Stimulated activated memory B cell treated with anti-CD40 and anti-IgM and Interleukin-4, amounts not matched to agents 10 μg/mL and 1 μg/mL and 100 μg/mL, for 72 hours (primary cell): ENCODE measurements at places on chromosomes 11 and 22.

GRCh38 chr11:111798279-111798678 lies 32.1 kb upstream of the PPP2R1B start:
- ATAC-seq, result no peak

GRCh38 chr11:114713756-114714155 lies 35.4 kb downstream of the NXPE2 start:
- ATAC-seq, result no peak

GRCh38 chr11:29119707-29120618 lies 896.9 kb downstream of the KCNA4 start:
- no peak for ATAC-seq

GRCh38 chr11:10878408-10879214 lies 20.8 kb upstream of the ZBED5 start:
- no peak for ATAC-seq

- ATAC-seq, result no peak
Measured at GRCh38 chr22:47604563-47604962, 842.1 kb downstream of the TBC1D22A start.

DNA sequence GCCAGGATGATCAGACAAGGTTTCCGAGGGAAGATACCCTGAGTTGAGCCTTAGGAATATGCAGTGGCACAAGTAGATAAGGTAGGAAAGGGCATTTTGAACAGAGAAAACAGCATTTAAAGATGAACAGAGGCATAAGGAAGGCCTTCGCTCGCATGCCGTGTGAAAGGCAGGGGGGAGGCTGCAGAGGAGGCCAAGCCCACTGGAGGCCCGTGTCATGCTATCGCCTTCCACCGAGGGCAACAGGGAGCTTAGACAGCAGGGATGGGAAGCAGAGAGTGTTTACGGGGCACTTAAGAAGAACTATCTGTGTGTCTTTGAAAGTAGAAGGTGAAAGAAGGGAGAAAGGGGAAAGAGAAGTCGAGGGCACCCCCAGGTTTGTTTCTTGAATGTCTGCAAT lies 148.3 kb downstream of the PKNOX2 start:
- no peak for ATAC-seq

GRCh38 chr22:48943567-48944432 lies 883.9 kb downstream of the BRD1 start:
- ATAC-seq, result no peak
